ENCODE measurements at places on chromosomes 7 and 10.

GRCh38 chr10:20502903-20503585 is 394.1 kb downstream of the NEBL start:
- DNase-seq = no peak

GRCh38 chr7:54556121-54556520 is 13.9 kb downstream of the VSTM2A start:
- no peak for DNase-seq

- no peak for DNase-seq
These were observed 125.7 kb upstream of the CXCL12 start for GRCh38 chr10:44510379-44511115.

- DNase-seq = no peak
These were observed 35.8 kb upstream of the DNAAF5 start for GRCh38 chr7:690478-691360.

DNA sequence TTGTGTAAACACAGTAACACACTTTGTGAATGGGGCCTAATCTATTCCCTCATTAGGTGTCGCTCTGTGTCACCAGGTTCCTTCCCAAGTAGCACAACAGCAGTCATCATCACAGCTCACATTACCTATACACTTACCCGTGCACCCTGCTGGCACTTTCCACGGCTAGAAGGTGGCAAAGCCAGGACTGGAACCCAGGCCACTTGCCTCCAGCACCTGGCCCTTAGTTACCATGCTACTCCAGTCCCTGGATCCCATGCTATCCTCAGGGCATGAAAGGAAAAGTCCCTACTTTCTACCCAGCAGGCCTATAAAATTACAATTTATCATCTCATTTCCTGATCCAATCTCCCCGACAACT is 18.4 kb downstream of the SMURF1 start:
- DNase-seq = no peak

DNA sequence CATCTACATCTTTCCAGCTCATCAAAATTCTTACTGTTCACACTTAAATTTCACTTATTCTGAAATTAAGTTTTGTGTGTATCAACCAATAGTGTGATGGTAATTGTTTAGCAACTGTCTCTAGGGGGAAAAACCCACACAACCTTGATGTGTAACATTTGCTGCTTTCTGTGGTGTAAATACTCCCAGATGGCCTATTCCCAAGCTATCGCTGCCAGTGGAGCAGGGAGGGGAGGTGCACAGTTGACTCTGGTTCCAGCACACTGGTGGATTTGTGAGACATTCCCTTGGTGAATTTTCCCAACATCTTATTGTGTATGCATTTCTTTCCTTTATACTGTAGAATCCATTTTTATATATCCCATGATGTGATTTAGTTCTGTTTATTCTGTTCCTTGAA is 275.9 kb upstream of the SHH start:
- DNase-seq = no peak

- no peak for DNase-seq
These were observed 474.9 kb downstream of the KCNMA1 start for GRCh38 chr10:77162697-77163096.

DNA sequence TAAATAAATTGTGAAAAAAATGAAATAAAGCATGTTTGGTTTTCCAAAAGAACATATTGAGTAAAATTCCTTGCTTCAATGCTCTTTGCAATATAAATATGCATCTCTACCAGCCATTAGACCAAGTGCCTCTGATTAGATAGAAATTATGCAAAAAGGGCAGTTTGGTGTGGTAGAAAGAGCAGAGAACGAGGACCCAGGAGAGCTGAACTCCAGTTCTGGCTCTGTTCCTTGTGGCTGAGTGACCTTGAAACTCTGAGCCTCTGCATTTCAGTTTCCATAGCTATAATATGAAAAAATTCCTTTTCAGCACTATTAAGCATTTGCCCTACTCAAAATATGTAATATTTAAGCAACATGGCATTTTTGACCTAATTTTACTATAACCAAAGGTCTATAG is 36.5 kb downstream of the COL1A2 start:
- DNase-seq = no peak

DNA sequence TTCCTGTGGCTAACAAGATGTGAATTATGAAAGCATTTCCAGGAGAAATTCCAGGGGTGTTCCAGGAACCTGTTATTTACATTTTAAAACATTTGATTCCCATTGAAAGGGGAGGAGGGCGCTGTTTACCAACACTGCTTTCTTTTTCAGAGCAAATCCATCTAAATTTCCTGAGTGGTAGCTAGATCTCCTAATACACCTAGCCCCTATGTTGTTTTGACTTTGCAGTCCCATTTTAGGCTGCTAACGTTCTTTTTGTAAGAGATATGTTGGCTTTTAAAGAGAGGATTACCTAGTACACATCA is 130.8 kb downstream of the TCF7L2 start:
- no peak for DNase-seq

DNA sequence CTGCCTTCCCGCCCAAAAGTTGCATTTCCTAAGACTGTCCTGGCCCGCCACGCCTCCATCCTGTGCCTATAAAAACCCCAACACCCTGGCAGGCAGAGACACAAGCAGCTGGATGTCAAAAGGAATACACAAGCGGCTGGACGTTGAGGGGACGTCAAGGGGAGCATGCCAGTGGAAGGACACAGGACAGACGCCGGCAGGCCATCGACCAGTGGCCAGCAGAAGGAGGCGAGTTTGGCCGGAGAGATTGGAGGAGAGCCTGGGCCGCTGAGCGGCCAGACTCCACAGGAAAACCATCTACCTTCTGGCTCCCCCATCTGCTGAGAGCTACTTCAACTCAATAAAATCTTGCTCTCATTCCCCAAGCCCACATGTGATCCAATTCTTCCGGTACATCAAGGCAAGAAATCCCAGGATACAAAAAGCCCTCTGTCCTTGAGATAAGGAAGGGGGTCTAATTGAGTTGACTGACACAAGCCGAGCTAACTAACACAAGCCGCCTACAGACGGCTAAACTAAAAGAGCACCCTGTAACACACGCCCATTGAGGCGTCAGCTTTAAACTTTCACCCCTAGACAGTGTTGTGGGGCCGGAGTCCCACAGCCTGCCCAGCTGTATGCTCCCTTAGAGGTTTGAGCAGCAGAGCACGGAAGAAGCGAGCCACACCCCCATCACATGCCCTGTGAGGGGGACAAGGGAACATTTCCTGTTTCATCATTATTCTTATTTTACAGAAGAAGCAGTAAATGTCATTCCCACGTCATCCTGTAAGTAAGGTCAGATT is 150.3 kb upstream of the PHYHIPL start:
- DNase-seq = no peak

DNA sequence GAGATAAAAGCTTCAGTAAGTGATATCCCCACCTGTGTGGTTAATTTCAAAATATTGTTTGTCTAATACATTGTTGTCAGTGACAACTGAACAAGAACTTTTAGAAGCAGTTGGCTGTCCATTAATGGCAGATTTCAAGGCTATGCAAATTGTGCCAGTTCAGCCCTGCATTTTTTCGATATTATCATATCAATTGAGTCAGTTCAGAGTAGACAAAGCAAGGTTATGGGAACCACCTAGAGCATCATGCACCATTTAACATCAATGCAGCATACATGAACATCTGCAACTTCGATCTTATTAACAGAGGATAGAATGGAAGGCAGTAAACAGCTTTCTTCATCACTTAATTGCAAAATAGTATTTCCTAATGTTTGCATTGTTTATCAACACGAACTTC is 180.7 kb upstream of the KAT6B start:
- no peak for DNase-seq

GRCh38 chr7:106112972-106113421 is 885 bp upstream of the SYPL1 start:
- DNase-seq = no peak

DNA sequence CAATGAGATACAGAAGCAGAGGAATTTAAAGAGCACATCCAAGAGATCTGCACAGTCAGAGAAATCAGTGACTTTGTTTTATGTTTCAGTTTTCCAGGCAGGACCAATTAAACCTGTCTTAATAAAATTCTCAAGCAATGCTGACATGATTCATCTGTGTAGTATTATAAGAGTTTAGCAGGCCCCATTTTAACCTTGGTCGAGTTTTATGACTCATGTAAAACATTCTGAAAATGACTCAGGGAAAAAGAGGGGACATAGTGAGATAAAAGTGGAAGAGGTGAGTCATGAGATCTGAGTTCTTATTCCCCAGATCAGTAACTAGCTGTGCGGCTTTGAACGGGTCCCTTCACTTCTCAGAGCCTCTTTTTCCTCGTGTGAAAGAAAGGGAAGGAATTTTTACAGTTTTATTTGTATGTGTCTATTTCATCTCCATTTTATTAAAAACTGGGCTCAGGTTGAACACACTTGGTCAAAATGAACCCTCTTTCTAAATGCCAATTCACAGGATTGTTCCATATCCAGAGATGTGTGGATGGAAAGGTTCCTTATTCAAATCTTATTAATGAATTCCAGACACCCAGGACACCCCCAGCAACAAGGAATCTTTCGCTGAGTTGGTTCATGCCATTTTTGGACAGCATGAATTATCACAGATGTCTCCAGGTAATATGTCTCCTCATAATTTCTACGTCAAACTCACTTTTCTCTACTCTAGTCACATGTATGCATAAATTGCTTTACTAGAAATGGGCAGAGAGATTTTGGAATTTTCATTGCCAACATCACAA is 143.2 kb downstream of the JAZF1 start:
- peak; percentile 62 for DNase-seq

DNA sequence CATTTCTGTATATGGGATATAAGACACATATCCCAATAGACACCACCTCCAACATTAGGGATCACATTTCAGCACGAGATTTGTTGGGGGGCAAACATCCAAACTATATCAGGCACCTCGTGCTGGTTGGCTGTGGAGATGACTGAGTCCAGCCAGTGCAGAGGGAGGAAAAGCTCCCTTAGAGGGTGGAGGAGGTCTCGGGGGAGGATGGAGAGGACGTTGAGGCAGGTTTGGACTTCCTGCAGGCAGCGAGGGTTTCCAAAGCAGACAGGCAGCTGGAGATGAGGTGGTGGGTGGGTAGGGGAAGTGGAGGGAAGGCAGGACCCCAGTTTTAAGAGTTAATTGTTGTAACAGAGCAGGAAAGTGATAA is 56.7 kb downstream of the EEPD1 start:
- no peak for DNase-seq

GRCh38 chr10:50416181-50416824 is 165.0 kb upstream of the ASAH2 start:
- no peak for DNase-seq

GRCh38 chr7:51045319-51046102 is 262.8 kb upstream of the GRB10 start:
- no peak for DNase-seq

DNA sequence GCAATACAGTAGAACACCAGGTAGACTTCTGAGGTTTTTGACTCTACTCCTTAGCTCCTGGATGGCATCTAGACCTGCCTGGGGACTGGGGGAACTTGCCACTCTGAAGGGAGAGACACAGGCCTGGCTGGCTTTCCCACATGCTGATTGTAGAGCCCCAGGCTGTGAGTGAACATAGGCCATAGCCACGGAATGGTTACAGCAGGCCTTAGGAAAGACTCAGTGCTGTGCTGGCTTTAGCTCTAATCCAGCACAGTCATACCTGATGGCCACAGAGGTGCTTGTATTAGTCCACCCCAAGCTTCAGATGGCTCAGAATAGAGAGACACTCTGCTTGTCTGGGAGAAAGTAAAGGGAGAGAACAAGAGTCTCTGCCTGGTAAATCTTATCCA is 35.0 kb upstream of the ARHGAP12 start:
- no peak for DNase-seq

- DNase-seq = no peak
These were observed 2.2 kb downstream of the PDCD4 start for GRCh38 chr10:110873951-110874350.

- DNase-seq = no peak
These were observed 164.1 kb upstream of the CDCA7L start for GRCh38 chr7:22109761-22110160.

GRCh38 chr7:15378494-15379145 is 183.2 kb downstream of the AGMO start:
- DNase-seq = no peak

- DNase-seq = no peak
These were observed 64.0 kb downstream of the ZNF33B start for GRCh38 chr10:42574336-42574735.

- DNase-seq = no peak
These were observed 72.8 kb upstream of the GLCCI1 start for GRCh38 chr7:7895754-7896153.

DNA sequence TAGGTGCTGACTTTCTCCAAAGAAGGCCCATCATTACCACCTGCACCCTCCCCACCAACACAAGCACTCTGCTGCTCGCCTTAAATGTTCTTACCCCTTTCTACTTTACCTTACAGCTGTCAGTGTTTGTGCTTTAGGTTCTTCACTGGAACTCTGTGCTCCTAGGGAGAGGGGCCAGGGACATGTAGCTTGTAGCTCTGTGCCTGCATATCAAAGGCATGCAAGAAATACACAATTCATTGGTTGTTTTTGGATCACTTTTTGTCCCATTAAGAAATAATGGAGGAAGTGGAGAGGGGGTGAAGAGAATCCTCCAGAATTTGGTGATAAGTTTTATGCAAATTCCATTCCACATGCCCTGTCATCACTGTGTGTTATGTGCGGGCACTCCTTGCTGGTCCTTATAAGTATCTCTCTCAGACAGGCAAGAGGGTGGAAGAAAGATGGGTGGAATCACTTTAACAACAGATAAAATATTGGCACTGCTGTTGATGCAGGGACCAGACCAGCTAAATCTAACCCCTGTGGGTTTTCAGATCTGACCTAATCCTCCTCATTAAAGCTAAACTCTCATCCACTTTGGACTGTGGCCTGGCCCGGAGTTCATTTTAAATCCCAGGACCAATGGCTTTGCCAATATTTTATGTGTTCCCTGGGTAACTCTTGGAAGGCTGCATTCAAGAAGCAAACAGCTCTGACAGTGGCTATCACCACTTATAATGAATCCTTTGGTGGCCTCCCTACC is 375.8 kb upstream of the NFE2L3 start:
- no peak for DNase-seq

DNA sequence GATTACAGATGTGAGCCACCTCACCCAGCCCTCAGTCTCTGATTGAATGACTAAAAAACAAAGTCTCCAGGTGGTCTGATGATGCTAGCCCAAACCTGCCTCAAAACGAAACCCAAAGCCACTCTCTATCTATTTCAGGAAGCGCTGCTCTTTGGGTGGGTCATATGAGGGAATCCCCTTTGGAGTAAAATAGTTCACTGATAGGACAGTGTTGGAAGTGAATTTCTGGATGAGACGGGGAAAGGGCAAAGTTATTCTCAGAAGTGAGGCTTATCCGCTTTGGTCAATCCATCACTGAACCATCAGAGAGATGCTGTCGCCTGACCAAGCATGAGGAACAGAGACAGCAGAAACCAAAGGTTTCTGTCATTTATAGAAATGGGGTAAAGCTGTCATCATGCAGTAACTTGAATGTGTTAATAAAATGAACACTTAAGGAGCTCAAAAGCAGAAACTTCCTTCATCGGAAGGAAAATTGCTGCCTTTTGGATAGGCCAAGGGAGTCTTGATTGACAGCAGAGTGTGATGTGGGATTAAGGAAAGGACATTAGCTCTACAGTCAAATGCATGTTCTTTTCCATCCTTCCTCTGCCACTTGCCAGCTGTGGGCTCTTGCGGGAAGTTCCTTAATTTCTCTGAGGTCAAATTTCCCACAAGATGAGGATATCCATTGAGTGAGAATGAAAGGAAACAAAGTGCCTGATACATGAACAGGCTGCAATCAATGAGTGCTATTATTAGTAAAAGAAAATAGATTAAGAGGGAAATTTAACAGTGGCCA is 64.9 kb upstream of the C1QL3 start:
- peak; percentile 66 for DNase-seq
